ENCODE measurements at places on chromosomes 6 and 20.

DNA sequence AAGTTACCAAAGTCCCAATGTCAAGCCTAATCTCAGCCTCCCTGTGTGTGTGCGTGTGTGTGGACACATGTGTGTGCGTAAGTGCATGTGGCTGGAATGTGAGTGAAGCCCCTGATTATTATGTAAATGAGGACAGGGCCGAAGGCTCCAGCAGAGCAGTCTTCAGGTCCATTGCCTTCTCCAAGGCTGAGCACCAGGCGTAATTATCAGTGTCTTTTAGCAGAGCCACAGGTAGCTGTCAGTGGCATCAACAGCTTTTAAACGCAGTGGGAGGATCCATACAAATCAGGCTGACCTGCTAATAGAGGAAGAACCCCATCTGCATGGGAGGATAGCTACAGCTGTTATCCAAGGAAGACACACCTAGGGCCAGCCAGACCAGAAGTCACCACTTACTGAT, 324.3 kb upstream of the MOCS1 start:
- no peak for DNase-seq

- no peak for DNase-seq
These were observed 64.9 kb upstream of the UTRN start for GRCh38 chr6:144220031-144220790.

DNA sequence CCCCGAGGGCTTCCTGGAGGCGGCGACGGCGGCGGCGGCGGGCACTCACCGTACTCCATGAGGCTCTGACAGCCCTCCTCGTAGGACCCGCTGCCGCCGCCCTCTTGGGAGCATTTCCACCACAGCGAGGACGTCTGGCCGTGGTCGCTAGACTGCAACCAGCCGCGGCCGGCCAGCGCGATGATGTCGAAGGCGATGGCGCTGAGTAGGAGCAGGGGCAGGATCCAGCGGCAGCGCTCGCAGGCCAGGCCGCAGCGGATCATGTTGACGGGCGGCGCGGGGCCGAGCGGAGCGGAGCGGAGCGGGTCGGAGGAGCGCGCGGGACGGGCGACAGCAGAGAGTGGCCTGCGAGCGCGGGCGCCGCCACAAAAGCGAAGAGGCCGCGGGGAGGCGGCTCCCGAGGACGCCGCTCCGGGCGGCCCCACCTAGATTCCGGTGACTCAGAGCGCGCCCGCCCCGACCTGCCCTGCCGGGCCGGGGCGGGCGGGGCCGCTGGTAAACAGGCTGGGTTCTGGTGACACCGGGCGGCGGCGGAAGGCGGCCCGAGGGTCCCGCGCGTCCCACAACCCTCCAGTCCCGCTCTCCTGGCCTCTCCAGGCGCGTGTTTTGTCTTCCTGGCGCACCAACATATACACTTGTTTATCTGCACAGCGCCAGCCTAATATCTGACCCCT, at the start of gene PERP:
TSS of gene PERP (minus strand) at position 342 of the 674 bp plus-strand sequence. CDS start at position 263, 79 bp downstream.
- DNase-seq, result peak; percentile 65

DNA sequence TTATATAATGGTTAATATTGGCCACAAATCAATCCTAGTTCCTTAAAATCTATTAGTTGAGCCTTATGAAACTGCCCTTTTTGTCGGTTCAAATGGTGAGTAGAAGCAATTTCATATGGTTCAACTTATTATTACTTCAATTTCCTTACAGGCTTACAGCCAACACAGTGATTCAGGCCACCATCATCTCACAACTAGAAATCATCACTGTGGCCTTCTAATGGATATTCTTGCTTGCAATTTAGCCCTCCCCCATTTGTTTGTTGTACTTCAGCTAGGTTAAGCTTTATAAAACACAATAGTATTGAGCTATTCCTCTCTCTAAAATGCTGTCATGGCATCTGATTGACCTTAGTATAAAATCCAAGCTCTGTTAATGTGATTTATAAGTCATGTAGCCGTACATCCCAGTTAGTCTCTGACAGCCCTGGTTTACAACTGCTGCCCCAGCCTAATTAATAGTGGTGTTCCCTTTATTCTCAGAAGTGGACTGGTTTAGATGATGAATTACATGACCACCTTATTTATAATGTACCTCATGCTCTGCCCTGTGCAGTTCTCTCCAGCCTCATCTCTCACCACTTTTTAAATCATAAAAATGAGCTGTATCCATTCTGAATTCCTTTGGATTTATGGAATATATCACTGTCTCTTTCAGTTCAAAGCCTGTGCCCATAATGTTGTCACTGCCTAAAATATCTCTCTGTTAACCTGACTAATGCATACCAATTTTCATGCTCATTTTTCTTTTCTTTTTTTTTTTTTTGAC, 36.7 kb downstream of the LAMA2 start:
- no peak for DNase-seq

DNA sequence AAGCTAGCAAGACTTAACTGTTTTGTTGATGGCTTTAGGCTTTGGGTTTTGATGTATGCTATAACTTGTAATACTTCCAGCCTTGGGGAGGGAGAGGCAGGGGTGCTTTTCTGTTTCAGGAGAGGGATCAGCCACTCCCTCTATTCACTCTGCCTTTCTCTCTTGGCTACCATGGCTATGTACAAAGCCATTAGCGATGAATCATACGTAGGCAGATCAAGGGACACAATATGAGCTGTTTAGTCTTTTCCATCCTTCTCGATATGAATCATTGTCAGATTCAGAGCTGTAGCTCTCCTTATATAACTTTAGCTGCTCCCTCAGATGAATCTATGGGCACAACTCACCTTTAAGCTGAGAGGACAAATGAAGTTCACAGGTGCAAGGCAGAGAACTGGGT, 230.6 kb downstream of the TSHZ2 start:
- DNase-seq, result no peak

GRCh38 chr6:166646716-166647115, 19.7 kb upstream of the RPS6KA2 start:
- DNase-seq, result no peak

- no peak for DNase-seq
These were observed 16.6 kb upstream of the PLCB1 start for GRCh38 chr20:8115436-8115835.

DNA sequence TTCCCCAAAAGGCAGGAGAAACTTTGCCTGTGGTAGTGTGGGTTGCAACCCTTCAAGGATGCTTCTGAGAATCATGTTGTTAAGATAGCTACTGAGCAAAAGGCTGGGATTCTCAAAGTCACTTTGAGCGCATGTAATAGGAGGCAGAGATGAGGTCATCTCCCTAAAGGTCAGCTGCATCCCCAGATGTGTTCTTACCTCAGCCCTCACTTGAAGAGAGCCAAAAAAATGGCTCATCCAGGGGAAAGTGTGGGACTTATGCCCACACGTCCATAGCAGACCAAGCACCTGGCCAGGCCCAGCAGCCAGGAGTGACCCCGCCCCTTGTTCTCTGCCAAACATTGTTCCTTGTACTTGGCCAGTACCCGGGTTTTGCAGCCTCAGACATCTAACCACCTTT, 187.0 kb upstream of the BMP2 start:
- no peak for DNase-seq

DNA sequence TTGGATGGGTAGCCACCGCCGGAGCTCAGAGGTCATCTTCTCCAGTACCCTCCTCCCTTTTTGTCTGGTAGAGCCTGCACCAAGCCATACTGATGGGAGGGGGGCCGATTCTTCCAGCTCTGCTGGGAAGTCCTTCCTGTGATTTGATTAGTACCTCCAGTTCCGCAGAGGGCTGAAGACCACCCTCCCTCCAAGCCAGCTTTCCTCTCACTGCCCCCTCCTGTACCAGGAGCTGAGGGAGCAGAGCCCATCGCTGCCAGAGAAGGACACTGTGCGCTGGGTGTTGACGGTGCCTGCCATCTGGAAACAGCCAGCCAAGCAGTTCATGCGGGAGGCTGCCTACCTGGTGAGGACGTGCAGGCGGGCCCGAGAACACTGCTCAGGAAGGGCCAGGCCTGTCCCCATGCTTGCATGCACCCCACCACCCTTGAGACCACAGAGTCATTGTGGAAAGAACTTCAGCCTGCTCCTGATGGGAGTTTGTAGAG, 13.2 kb downstream of the HSPA12B start:
- no peak for DNase-seq

GRCh38 chr20:19577692-19578091, 180.4 kb upstream of the RIN2 start:
- no peak for DNase-seq

GRCh38 chr6:158503846-158504245, 56.0 kb upstream of the TMEM181 start:
- no peak for DNase-seq

GRCh38 chr6:70538376-70538775, 28.4 kb upstream of the SDHAF4 start:
- DNase-seq, result no peak

GRCh38 chr6:126784161-126784790, 334.2 kb upstream of the RSPO3 start:
- no peak for DNase-seq

Measured in stimulated activated naive CD8-positive, alpha-beta T cell treated with anti-CD3 and anti-CD28 coated beads, Interleukin-15, amount 100 ng/mL, for 72 hours (primary cell).